ENCODE measurements at places on chromosomes 3 and 15.
A peak's percentile ranks its signal among the peaks of the same experiment; 100 is the strongest.

DNA sequence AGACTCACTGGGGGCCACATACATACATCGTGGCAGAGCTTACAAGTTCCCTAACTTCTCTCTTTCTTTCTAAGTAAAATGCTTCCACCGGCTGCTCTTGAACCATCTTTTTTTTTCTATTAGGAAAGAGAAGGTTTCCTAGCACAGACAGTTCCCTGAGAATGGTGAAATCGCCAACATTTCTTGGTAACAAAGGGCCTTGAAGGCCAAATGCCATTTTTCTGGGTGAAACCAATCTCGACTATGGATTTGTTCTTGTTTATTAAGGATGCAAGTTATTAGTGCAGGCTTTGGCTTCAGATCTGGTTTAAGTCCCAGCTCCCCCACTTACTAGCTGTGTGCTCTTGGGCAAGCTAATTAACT, 3.0 kb downstream of the LMCD1 start:
- DNase-seq = no peak

DNA sequence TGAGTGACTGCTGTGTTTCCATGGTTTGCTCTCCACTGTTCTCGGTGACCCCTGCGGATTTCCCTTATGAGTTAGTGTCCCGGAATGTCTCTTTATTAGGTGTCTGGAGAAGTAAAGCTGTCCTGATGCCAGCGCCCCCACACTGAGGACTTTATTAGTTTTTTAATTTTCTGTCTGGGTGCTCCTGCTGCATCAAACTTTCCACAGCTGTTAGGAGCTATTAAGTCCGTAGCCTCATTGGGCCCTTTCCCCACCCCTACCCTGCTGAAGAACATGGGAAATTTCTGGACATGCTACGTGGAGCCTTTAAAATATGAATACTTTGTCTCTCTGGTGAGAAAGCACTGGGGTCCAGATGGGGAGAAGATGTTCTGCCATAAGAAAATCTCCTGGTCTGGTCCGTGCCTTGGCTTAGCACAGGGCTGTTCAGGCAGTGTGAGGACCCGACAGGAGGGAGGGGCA, 161.7 kb upstream of the HES1 start:
- DNase-seq = no peak

DNA sequence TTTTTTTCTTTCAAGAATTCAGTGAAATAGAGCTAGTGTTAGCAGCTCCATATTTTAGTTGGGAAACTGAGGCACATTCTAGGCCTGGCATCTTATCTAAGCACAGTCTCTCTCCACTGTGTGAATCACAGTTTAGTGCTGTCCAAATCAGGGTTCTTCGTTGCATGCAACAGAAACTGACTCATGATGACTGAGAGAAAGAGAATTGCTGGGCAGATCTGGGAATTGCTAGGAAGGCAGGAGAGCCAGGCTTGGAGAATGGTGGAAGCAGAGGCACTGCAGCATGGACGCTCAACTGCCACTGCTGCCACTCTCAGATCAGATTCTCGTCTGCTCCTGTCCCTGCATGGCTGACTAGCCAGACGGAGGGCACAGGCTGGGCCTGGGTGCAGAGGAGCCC, 40.7 kb upstream of the CHST2 start:
- DNase-seq = no peak

GRCh38 chr15:48191574-48192225, at the start of gene CTXN2:
Gene CTXN2, plus strand, starts transcription at chr15:48191665. Its CDS starts 9,636 bp downstream, at chr15:48201301.
- peak; percentile 11 for DNase-seq

DNA sequence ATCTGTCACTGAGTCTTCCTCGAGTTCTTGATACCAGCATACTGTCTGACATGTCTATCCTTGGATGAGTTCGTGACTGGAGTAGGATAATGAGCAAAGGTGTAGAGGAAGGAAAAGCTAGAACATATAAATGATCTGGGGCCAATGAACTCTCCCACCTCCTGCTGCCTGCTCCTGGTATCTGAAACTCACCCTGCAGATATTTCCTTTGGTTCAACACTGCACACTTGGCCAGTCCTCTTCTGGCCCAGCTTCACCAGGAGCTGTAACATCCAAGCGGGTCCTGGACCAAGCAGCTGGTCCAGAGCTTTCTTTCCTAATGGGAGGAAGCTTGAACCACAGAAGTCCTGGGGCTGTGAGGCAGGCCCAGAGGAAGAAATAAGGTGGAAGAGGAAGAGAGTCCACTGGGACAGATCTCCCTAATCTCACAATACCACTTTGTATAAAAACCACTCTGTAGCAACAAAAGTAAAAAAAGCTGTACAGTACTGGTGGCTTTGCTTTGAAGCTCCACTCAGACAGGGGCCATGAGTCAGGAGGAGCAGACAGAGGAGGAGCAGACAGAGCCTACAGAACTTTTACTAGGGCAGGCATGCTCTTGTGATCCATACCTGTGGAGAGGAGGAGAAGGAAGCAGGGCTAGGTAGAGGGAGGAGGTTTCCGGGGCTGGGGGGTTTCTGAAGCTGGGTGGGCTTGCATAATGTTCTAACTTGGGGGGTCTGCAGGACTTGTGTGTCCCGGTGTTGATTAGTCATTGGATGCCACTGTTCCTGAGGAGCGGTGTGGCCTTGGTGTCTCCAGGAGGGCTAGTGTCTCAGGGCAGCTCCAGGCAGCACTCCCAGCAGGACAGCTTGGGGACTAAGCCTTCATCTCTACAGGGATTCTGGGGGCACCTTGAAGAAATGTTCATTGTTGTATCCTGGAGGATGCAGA, 166.9 kb downstream of the ABHD5 start:
- no peak for DNase-seq

DNA sequence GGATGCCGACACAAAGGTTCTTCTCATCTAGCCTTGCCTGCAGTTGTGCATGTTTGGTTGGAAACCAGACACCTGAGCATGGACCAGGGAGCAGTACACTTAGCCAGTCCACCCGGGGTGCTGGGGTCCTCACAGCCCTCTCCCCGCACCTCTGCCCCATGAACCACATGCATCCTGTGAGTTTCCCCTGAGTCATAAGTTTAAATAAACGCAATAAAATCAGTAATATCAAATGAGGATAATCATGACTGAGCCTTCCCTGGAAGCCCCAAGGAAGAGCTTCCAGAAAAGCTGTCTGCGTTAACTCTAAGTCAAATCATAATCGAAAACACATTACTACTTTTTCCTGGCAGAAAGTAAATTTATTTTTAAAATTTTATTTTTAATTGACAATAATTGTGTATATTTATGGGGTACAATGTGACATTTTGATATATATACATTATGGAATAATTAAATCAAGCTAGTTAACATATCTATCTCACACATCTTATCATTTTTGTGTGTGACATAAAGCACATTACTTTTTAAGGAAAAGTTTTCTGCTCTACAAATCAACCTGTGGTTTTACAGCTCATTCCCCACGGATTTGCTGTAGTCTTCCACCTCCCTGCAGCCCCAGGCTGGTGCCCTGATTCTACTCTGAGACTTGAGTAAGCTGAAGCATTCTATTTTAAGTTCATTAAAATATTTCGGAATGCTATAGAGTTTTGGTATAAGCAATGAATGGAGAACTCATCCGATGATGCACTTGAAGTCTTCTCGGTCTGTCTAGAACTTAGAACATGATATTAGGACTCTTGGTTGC, 166.0 kb upstream of the EIF1B start:
- DNase-seq = no peak

- no peak for DNase-seq
Observed at GRCh38 chr3:77040216-77040615, 317 bp downstream of the ROBO2 start.

- DNase-seq = no peak
Observed at GRCh38 chr3:71600646-71601288, 17.2 kb upstream of the FOXP1 start.

DNA sequence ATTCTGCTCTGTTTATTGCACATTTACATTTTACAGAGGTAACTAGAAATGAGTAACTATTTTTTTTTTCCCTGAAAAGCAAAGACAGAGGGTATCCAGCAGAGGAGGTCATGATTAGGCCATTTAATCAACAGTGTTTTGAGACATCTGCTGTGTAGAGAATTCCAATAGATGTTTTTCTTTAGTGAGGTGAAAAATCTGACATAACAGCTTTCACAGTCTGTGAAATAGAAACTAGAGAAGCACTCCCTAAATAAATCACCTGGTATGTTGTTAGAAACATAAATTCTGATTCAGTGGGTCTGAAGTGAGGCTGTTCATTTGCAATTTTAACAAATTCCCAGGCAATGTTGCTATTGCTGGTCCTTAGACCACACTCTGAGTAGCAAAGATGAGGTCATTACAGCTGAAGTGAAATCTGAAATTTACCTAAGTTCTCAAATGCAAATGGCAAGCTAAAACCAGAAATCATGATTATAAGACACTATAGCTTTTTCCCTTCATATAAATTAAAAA, 329.2 kb upstream of the LRRC3B start:
- DNase-seq = no peak

DNA sequence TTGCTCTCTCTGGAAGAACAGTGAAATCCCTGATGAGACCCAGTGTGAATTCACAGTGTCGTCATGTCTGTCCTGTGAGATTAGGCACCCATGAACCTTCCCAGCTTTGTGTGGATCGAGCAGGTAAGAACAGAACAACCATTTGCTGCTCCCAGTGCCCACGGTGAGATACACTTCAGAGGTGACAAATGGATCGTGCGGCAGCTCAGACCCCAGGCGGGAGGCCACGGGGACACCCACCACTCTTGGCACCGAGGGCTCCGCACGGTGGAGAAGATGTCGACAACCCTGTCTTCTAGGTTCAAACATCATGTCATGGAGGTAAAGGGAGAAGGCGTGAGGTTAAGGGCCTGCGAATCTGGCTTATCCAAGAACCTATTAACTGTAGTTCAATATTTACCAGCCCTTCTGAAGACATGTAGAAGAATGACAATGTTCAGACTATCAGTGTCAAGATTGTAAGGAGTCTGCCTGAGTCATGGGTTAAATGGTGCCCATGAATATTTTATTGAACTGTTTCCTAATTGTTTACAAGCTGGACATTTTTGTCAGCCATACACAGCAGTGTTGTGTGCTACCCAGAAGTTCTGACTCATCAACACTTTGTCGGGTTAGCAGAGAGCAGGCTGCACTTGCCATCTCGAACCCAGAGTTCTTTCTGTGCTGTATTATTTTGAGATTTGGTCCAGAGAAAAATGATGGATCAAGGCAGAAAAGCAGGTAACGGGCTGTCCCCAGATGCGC, 15.5 kb upstream of the PCSK6 start:
- DNase-seq = no peak

- DNase-seq = peak; percentile 20
Observed at GRCh38 chr3:58608648-58609047, 31.5 kb upstream of the FAM107A start.

GRCh38 chr15:78069052-78069414, 8.5 kb downstream of the TBC1D2B start:
- DNase-seq = no peak

DNA sequence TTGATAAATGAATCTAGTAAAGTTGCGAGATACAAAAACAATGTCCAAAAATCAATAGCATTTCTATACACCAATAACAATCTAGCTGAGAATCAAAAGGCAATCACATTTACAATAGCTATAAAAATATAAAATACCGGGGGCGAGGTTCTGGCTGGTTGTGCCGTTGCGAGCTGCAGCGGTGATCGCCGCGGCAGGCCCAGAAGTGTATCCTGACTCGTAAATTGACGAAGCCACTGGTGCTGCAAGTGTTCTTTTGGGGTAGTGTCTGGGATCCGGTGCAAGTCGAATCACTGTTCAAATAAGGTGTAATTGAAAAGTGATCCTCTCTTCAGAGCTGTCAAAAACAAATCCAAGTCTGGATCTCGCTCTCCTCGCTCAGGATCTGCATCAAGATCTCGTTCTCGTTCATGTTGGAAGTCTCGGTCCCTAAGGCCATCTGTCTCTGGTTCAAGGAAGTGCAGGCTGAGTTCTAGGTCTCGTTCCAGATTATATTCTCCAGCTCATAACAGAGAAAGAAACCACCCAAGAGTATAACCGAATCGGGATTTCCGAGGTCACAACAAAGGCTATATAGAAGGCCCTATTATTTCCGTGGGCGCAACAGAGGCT, 80.1 kb upstream of the STT3B start:
- no peak for DNase-seq

- DNase-seq = no peak
Observed at GRCh38 chr15:54307252-54307902, 329.1 kb downstream of the UNC13C start.

DNA sequence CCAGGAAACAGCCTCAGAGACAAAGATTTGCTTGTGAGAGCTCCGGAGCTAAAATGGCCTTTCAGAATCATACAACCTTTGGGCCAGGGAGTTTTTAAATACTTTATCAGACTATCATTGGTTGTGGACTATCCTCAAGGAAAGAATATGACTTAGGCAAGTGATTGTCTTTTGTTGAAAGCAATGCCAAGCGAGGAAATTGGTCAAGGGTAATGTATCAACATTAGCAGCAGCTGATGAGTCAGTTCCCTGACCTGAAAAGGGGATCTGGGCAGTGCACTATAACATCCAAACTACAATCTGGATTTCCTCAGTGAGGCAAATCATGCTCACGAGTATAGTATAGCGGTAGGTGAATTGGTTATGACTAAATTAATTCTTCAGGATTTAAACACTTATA, 303.6 kb downstream of the LSAMP start:
- DNase-seq = no peak

DNA sequence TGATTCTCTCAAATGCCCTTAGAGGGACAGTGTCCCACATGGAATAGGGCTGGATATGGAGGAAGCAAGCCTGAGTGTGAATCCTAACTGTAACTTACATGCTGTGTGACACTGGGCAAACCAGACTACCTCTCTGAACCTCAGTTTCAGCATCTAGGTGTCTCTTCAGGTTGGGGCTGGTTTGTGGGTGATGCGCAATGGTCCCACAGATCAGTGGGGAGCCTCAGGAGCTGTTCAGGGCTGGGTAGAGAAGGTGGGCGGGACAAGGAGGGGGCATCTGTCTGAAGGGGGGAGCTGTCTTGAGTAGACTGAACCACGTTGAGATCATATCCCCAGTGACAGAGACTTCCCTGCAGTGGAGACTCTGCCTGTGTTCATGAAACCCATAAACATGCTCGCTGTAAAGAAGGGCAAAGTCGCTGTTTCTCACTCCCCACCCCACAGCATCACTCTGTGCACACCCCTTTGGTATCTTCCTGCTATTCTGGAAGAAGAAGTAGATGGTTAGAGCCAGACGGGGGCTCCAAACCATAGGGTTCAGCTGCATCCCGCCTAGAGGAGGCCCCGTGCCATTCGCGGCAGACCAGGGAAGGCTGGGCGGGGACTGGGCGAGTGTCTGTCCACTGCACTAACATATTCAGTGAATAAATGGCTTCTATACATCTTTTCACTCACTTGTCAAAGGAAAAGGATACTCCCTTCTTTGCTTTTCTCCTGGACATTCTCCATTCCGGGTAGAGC, 28.4 kb downstream of the SRPRB start:
- no peak for DNase-seq

- no peak for DNase-seq
Observed at GRCh38 chr3:106880206-106880605, 497.0 kb upstream of the CCDC54 start.

DNA sequence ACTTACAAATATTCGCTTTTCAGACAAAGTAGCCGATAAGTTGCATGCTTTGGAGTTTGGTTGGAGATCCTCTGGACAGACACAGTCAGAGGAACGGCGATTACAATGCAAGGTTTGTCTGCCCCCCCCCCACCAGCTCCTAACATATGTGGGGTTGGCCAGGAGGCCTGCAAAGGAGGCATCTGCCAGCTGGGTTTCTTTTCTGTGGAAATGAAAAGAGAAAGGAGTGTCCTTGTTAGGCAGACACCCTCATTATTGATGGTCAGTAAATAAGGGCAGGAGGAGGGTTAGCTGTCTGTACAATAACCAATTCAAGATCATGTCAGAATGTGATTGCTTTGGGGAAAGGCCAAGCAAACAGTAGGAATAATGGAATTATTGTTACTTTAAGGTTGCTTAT, 49.1 kb downstream of the TLNRD1 start:
- DNase-seq = no peak

Measured in NCI-H2029 treated with DMSO at 0.1 percent for 48 hours (cell line).